ENCODE measurements at places on chromosomes 12 and 14. TPM values are rescaled to one million over a fixed set of nuclear protein-coding genes. Genes with fewer than 3 reads are reported as not detected.

SIRT4 gene
- 5.0 TPM for total RNA-seq

PYM1 gene
- total RNA-seq: 15.5 TPM

CMA1 gene
- total RNA-seq: not detected

KRT82 gene
- not detected for total RNA-seq

SPTB gene
- 386 TPM for total RNA-seq

CARMIL3 gene
- 0.72 TPM for total RNA-seq

RNU7-1 gene
- total RNA-seq: not detected

AQP5 gene
- 10.4 TPM for total RNA-seq

CLEC1A gene
- total RNA-seq: 2.7 TPM

CLEC7A gene
- total RNA-seq: 3.6 TPM

SLCO1B1 gene
- total RNA-seq: not detected

FOXG1 gene
- total RNA-seq: 0.10 TPM

ANO4 gene
- 2.6 TPM for total RNA-seq

AREL1 gene
- total RNA-seq: 17.1 TPM

CNTN1 gene
- total RNA-seq: 35.4 TPM

TBC1D30 gene
- 2.6 TPM for total RNA-seq

TOMM20L gene
- not detected for total RNA-seq

USP44 gene
- 0.31 TPM for total RNA-seq

ANHX gene
- not detected for total RNA-seq

TEAD4 gene
- total RNA-seq: 37.4 TPM

IRAK3 gene
- 13.4 TPM for total RNA-seq

RPGRIP1 gene
- 0.41 TPM for total RNA-seq

KRT3 gene
- total RNA-seq: not detected

CMTM5 gene
- total RNA-seq: 2.3 TPM

CD163L1 gene
- 6.1 TPM for total RNA-seq

STON2 gene
- total RNA-seq: 91.2 TPM

PRKAB1 gene
- total RNA-seq: 41.1 TPM

SLC5A8 gene
- 0.41 TPM for total RNA-seq

CCDC184 gene
- 1.2 TPM for total RNA-seq

ZNF384 gene
- 19.7 TPM for total RNA-seq

PROX2 gene
- not detected for total RNA-seq

SERPINA5 gene
- total RNA-seq: not detected

TMEM132C gene
- total RNA-seq: 8.7 TPM

TMEM30B gene
- total RNA-seq: 7.9 TPM

PHC1 gene
- 37.2 TPM for total RNA-seq

SIX4 gene
- total RNA-seq: 30.6 TPM

CLEC12A gene
- total RNA-seq: not detected

KLHDC1 gene
- 10.9 TPM for total RNA-seq

RASSF9 gene
- total RNA-seq: 4.3 TPM

CACNA1C gene
- total RNA-seq: 6.5 TPM

ADAM21 gene
- not detected for total RNA-seq

CPNE6 gene
- total RNA-seq: not detected

P2RX2 gene
- not detected for total RNA-seq

GPR65 gene
- 0.41 TPM for total RNA-seq

KRT2 gene
- not detected for total RNA-seq

Data from tongue (tissue), 3 donors.